ENCODE measurements at places on chromosomes 2 and 18. TPM values are rescaled to one million over a fixed set of nuclear protein-coding genes. Genes with fewer than 3 reads are reported as not detected.
A peak's percentile ranks its signal among the peaks of the same experiment; 100 is the strongest.

The TMSB10 gene
- total RNA-seq, result 1,258 TPM

The TTR gene
- 139 TPM for total RNA-seq

GRCh38 chr2:71801969-71802368 is 345.7 kb downstream of the CYP26B1 start:
- peak; percentile 66 for DNase-seq

DNA sequence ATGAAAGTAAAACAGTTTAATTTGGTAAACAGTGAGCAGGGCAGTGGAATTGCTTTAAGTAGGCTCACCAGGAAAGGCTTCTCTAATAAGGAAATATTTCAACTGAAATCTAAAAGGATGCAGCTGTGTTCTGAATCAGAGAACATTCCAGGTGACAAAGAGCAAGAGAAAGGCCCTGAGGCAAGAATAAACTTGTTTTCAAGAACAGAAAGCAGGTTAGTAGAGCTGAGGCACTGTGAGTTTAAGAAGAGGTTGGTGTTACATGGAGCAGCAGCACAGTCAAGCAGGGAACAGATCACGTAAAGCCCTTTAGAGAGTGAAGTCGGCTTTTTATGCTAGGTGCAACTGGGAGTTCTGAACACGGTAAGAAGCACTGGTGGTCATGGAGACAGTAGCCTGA is 57.0 kb upstream of the SCN1A start:
- no peak for DNase-seq

DNA sequence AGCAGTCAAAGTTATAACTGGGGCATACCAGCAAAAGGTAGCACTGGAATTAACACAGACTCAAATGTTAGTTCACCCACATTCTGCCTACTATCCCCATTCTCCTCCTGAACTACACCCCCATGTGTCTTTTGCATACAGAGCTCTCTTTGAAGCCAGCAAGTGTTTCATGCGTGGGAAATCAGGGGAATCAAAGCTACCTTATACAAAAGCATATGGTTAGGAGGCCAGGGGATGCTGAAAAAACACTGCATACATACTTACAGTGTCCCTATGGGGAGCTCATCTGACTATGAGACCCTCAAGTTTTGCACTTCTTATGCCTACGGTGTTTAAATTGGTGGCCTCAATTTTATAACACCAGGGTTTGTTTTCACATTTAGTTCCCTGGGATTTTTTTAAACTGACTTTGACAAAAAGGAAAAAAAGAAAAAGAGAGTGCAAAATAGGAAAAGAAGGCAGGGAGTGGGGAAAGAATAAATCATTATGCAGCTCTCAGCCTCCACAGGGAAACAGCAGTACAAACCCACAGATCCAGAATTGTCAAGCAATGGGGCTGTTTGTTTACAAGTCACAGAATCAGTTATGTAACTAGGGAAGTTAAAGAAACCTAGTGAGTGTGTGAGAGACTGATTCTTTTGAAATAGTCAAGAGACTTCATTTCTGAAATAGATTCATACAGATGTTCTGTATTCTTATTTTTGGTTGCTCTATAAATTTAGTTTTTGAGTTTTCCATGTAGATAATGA is 20.1 kb upstream of the PPP3R1 start:
- no peak for DNase-seq

DNA sequence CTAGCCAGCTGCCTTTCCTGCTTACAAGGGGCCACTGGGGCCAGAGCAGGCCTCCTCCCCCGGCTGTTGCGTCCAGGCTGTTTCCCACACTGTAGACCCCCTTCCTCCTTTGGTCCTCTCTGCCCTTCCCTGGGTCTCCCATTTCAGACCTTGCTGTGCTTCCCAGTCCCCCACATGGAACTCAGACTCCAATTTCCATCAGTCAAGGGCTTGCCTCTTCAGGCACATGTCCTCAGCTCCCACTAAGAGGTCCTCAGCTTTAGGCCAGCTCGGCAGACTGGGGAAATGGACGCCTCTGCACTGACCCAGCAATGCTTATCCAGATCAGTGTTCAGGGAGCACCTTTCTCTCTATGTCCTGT is 98.0 kb upstream of the BZW1 start:
- DNase-seq, result no peak

The MROH2A gene
- total RNA-seq, result not detected

- no peak for DNase-seq
These were observed 119.8 kb downstream of the RTTN start for GRCh38 chr18:70085641-70086040.

DNA sequence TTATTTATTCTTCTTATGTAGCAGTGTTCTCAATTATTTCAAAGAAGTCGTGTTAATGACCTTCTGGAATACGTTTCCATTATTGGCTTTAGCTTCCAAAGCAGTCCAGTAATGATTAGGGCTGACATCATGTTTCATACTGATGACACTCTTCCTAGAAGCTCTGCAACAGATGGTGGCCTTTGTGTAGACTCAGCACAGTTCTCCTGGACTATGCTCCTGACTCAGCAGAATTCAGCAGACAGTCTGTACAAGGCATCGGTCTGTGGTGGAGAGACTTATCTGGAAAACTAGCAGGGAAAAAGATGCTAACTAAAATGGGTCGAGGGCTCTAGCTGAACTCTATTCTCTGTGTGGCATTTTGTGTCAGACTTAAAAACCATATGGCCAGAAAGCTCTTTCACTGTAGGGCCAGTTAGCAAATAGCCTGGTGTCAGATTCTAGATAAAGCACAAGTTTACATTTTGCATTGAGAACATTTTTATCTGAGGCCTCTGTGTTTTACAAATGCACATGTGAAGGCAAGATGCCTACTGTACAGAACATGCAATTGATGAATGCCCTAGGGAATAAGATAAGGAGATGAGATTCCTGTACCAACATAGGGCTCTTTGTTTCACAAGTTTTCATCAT is 35.1 kb downstream of the GULP1 start:
- DNase-seq, result no peak

- peak; percentile 72 for DNase-seq
These were observed 7.3 kb downstream of the COQ10B start for GRCh38 chr2:197460649-197461048.

- DNase-seq, result no peak
These were observed 3.0 kb downstream of the ASPRV1 start for GRCh38 chr2:69958480-69958879.

The CDKL4 gene
- 1.4 TPM for total RNA-seq

DNA sequence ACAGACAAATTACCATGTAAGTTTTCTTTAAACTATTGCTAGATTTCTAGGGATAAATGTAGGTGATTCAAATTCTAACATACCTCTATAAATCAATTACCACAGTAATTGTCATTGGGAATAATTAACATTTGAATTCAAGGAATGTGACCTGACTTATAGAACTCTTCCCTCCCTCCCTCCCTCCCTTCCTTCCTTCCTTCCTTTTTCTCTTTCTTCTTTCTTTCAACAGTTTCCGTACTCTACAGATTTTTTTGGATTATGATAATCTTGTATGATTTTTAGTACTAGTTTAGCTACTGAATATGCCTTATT is 18.2 kb upstream of the FTCDNL1 start:
- no peak for DNase-seq

The IFIH1 gene
- total RNA-seq, result 2.7 TPM

DNA sequence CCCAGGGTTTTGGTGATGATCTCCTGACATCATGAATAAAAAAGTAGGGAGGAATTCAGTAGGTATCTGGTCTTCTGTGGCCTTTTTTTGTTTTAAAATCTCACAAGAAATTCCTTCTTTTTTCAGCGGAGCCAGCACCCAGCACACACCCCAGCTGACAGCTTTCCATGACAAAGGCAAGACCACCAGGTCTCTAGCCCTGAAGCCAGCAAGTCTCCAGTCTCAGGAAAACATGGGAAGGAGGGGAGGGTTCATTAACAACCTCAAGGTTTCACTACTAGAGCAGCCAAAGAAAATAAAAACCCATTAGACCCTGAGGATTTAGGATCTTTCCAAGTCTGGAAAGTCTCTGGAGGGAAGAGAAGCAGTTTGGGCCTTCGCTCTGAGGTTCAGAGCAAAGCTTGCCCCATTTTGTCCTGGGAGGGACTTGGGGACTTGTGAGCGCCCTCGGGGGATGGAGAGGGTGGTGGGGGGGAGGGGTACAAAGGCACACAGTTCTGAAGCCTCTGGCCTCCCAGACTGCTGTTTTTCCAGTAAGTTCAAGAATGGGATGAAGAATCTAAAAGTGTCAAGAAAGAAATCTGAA is 9.0 kb downstream of the FOXI3 start:
- no peak for DNase-seq

DNA sequence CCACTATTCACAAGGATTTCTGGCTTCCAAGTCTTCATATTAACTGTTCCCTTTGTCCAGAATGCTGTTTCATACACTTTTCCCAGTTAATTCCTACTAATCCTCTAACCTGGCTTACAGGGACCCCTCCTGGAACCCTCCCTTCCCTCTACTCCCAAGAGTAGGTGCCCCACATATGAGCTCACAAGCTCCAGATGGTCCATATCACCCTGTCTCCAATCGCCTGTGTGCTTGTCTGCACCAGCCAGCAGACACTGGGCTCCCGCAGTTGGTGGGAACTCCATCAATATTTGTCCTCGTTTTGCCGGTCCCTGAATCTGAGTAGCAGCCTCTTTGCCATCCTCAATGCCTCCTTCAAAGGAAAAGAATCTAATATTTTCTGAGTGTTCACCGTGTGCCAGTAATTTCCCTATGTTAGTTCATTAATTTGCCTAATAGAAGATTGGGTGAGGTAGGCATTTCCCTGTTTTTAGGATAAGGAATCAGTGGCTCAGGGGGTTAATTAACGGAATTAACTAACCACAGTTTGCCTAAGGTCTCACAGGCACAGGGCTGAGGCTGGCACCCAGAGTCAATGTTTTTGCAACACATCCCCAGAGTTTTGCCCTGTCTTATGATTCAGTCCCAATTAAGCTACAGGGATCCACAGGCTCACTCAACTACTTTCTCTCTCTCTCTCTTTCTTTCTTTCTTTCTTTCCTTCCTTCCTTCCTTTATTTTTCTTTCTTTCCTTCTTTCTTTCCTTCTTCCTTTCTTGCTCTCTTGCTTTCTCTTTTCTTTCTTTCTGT is 141.6 kb upstream of the CYP1B1 start:
- no peak for DNase-seq

DNA sequence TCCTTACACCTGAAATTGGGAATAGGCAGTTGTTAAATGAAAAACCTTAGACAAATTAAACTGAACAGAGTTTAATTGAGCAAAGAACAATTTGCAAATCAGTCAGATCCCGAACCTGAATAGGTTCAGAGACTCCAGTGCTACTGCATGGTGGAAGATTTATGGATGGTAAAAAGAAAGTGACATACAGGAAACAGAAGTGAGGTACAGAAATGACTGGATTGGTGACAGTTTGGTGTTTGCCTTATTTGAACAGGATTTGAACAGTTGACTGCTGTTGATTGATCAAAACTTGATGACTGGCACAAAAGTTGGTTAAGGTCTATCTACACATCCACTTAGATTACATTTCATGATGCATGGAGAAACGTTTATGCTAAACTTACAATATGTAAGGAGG is 248.8 kb downstream of the HNMT start:
- no peak for DNase-seq

- DNase-seq, result peak; percentile 50
These were observed 3.9 kb upstream of the MGAT4A start for GRCh38 chr2:98734823-98735260.

The SDC1 gene
- total RNA-seq, result 24.3 TPM

GRCh38 chr2:20532634-20533437 is 86.0 kb downstream of the RHOB start:
- DNase-seq, result peak; percentile 71

All from Caco-2 (cell line).